ENCODE measurements at places on chromosomes 5 and 9.

- DNase-seq = no peak
Observed at GRCh38 chr9:8877753-8878494, 1078.3 kb upstream of the DMAC1 start.

- DNase-seq = peak; percentile 14
Observed at GRCh38 chr9:22052376-22052945, 43.4 kb upstream of the CDKN2B start.

DNA sequence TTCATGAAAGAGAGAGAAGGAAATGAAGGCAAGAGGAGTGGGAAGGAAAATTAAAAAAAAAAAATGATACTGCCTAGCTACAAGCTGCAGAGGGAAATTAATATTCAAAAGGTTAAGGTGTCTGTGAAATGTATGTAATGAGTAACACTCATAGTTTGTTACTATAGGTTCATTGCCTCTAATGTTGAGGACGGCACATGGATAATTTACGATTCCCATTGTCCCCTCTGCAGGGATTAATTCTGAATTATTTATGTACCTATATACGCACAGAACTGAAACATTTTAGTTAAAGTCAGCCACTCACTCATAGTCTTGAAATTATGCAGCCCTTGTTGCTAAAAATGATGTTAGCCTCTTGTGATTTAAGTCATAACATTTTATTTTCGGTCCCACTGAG lies 869.1 kb downstream of the NR2F1-AS1 start:
- no peak for DNase-seq

- DNase-seq = no peak
Observed at GRCh38 chr5:71783891-71784290, 64.8 kb downstream of the CARTPT start.

DNA sequence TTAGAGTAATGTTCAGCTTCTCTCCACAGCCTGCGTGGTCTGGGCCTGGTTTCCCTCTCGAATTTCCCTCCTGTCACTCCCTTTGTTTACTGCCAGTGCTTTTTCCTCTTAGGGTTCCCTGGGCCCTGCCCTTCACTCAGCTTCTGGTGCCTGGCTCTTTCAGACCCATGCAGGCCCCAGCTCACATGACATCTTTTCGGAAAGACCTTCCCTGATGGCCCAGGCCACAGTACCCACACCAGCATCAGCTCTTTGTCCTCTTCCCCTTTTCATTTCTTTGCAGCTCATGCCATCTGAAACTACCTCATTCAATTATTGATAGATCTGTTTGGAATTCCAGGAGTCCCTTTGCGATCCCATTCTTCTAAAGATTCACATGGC lies 68.1 kb upstream of the ABL1 start:
- no peak for DNase-seq

Measured in activated CD4-positive, alpha-beta T cell treated with anti-CD3 and anti-CD28 coated beads for 4 hours (primary cell).